ENCODE measurements at places on chromosomes 2 and 18.

DNA sequence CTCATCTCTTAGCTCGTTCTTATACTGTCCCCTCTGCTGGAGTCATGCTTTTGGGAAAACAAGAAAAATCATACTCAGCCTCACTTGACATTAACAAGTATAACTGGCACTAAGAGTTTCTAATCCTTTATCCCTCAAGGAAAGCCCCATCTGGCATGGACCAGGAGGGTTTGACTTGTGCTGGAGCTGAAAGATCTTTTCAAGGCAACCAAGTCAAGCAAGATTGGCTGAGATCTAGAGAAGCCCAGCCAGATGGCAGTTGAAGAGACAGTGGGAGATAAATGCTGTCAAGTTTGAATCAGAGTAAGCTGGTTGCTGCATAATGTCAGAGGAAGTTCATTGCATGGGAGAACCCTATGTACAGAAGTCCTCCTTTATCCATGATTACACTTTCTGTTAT lies 336.5 kb upstream of the LRP1B start:
- no peak for DNase-seq

GRCh38 chr2:196104066-196104465 lies 35.4 kb upstream of the DNAH7 start:
- DNase-seq = no peak

GRCh38 chr2:151297882-151298281 lies 8.4 kb upstream of the NMI start:
- no peak for DNase-seq

DNA sequence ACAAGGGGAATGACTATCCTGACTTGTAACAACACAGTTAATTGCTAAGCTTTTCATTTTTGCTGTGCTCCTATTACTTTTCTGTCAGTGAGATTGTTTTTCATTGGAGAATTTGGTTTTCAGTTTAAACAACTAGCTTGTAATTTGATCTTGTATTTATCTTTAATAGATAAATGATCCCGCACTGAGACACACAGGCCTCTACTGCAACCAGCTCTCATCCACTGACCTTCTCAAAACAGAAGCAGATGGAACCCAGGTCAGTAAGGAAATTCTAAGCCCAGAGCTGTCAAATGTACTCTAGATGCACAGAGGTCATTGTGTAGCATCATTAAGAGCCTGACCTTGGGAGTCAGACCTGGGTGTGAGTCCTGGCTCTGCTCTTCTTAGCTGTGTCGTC lies 30.7 kb downstream of the PTRHD1 start:
- DNase-seq = no peak

- no peak for DNase-seq
Measured at GRCh38 chr2:96739076-96739632, 710 bp downstream of the LMAN2L start.

DNA sequence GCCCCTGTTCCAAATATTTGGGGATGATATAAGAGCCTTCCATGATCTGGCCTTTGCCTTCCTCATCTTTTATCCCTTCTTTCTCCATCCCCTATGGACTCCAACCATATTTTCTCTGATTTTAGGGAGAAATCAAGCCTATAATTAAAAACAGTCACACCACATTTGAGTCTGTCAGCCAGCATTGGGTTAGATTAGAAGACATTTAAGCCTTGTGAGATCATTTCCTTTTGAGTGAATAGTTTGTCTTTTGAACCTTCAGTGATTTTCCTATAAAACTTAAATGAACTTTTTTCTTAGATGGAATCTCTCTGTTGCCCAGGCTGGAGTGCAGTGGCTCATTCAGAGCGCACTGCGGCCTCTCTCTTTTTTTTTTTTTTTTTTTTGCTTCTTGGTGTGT lies 7.6 kb upstream of the C18orf32 start:
- DNase-seq = no peak

- DNase-seq = no peak
Measured at GRCh38 chr2:28449488-28450395, 46.1 kb upstream of the PLB1 start.

GRCh38 chr2:193549661-193550060 lies 1354.9 kb upstream of the TMEFF2 start:
- no peak for DNase-seq

- DNase-seq = no peak
Measured at GRCh38 chr2:170191166-170191866, 13.4 kb downstream of the MYO3B start.

DNA sequence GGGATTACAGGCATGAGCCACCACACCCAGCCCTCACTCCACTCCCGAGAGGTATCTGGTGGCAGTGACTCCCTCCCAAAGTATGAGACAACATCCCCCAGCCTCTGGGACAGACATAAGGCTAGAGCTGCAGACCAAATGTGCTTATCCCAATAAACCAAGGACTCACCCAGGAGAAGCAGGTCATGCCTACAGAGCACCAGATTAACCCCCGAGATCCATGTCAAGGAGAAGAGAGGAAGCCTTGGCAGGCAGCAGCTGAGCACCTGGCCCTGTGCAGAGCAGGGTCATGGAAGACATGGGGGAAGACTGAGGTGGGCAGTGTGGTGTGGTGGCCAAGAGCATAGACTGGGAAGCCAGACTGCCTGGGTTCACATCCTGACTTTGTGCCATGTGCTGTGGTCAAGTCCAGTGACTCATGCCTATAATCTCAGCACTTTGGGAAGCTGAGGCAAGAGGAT lies 7.2 kb downstream of the RAB11FIP5 start:
- DNase-seq = no peak

- no peak for DNase-seq
Measured at GRCh38 chr2:26610504-26611335, 30.4 kb downstream of the CIB4 start.

DNA sequence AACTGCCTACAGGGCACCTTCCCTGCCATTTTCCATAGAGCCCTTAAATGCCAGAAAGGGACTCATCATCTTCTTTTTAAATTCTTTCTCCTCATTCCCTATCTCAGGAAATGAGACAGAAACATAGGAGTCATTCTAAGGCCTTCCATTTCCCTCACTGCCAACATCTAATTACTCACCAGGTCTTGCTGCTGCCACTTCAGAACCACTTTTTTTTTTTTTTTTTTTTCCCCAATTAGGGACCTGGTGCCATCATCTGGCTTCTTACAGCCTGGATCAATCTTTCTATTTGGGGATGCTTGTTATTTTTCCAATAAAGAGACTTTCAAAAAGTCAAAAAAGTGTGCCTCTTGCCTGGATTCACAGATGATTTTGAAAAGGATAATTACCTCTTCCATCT lies 373.4 kb downstream of the LPIN1 start:
- DNase-seq = no peak

GRCh38 chr2:113089916-113090315 lies 22.1 kb downstream of the IL1F10 start:
- DNase-seq = no peak

DNA sequence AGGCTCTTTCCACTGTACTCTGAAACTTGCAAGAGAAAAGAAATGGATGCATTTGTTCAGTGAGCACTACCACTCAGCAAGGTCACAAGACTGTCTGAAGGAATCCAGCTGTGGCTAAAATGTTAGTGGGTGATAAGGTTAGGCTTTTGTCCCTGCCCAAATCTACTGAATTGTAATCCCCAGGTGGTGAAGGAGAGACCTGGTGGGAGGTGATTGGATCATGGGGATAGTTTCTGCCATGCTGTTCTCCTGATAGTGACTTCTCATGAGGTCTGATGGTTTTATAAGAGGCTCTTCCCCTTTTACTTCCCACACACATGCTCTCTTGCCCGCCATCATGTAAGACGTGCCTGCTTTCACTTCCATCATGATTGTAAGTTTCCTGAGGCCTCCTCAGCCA lies 68.2 kb downstream of the ZNF385B start:
- DNase-seq = no peak

DNA sequence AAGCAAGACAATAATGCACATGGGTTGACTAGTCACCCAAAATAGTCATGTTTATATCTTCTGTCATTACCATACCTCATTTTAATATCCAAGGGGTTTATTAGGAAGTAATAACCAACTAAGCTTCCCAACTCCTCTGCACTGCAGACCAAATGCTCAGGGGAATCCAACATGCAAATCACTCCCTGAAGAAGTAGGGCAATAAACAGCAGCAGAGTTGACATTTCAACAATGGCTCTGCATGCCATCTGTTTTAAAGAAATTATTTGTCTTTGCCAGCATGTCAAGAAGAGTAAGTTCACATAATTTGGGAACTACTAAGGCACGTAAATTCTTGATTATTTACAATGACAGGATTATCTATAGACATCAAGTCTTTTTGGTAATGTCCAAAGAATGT lies 84.4 kb upstream of the LYPD1 start:
- DNase-seq = no peak

- DNase-seq = no peak
Measured at GRCh38 chr2:220394433-220394832, 767.0 kb downstream of the SLC4A3 start.

GRCh38 chr2:630451-631320 lies 46.5 kb downstream of the TMEM18 start:
- DNase-seq = no peak

- DNase-seq = no peak
Measured at GRCh38 chr2:226190479-226191252, 609.0 kb downstream of the IRS1 start.

DNA sequence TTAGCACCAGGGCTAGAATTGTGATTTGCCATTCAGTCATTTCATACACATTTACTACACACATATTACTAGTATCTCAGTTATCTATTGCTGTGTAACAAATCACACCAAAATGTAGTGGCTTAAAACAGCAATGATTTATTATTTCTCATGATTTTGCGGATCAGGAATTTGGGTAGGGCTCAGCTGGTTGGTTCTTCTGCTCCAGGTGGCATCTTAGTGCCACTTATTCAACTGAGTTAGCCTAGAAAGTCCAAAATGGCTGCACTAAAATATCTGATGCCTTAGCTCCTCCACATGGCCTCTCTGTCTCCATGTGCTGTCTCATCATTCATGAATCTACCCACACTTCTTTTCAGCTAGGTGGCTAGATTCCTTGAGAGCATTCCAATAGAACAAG lies 107.1 kb downstream of the ZFP36L2 start:
- no peak for DNase-seq

- DNase-seq = no peak
Measured at GRCh38 chr2:102803041-102803896, 41.4 kb downstream of the TMEM182 start.

- DNase-seq = no peak
Measured at GRCh38 chr2:69166812-69167468, 154.0 kb downstream of the ANTXR1 start.

DNA sequence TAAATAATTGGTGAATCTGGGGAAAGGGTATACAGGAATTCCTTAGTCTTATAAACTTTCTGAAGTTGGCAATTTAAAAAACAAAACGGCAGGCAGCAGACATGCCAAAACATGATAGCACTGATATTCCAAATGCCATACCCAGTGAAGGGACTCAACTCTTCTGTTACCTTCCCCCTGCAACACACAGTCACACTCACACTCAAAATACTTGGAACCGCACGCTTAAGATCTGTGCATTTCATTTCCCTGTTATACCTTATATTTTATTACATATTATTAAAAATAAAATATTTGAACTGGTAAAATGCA lies 123.4 kb downstream of the ZFP36L2 start:
- no peak for DNase-seq

DNA sequence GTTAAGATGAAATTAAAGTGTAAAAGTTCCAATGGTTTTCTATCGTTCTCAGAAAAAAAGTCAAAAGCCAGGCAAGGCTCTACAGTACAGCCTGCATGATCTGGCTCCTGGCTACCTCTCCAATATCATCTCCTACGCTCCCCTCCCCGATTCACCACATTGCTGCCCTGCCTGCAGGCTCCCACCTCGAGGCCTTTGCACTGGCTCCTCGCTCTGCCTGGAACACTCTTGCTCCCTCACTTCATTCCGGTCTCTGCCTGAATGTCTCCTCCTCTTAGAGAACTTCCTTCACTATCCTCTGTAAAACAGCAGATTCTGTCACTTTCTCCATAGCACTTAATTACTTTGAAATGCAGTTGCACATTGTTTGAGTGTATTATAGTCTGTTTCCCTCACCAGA lies 72.5 kb downstream of the KLF7 start:
- DNase-seq = no peak

GRCh38 chr2:777051-777450 lies 99.8 kb upstream of the TMEM18 start:
- no peak for DNase-seq

DNA sequence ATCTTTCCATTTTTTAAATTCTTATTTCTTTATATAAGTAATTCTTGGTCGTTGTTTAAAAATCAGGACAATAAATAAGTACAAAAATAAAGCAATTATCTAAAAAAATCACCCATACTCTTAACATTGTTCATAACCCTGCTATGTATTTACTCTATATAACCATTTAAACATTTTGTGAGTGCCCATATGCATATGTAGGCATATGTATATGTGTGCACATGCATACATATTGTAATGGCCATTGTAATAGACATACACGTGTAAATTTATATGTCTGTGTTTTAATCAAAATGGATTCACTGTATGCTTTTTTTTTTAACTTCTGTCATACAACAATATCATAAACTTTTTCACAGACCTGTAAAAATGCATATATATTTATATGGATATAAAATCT lies 25.6 kb downstream of the DNAJC10 start:
- DNase-seq = no peak

DNA sequence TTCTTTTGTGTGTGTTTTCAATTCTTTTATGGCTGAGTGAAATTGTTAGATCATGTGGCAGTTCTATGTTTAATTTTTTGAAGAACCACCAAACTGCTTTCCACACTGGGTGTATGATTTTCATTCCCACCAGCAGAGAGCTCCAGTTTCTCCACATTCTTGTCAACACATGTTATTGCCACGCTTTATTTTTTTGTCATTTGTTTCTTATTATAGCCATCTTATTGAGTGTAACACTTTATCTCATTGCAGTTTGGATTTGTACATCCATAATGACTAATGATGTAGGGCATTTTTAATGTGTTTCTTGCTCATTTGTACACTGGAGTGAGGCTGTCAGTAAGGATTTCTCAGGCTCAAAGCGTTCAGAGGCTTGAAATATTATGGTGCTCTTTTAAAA lies 184.2 kb downstream of the PIEZO2 start:
- peak; percentile 4 for DNase-seq

GRCh38 chr2:26754972-26755670 lies 9.0 kb upstream of the SLC35F6 start:
- DNase-seq = no peak

DNA sequence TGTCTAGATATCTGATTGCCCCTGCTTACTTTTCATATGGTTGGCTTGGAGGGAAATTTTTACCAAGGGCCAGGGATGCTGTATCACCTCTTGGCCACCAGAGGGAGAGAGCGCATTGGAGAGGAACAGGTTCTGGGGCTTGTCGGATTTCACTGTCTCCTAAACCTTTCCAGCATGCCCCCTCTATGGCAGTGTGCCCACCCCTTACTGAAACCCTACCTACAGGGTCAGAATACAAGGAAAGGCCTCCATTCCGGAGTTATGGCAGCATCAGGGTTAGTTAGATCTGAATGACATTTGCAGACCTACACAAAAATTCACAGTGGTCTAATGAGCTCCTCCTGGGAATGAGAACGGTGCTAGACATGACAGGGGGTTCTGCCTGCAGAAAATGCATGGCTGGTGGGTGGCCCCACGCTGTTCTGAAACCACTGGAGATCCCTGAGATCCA lies 5.8 kb downstream of the SLC14A2 start:
- DNase-seq = peak; percentile 68

GRCh38 chr18:78975699-78976335 lies 3.8 kb upstream of the SALL3 start:
- DNase-seq = no peak

GRCh38 chr18:42275138-42275535 lies 320.1 kb downstream of the PIK3C3 start:
- DNase-seq = no peak

- peak; percentile 80 for DNase-seq
Measured at GRCh38 chr2:101698014-101698843, 722 bp downstream of the MAP4K4 start.

- no peak for DNase-seq
Measured at GRCh38 chr2:145750612-145751011, 1230.7 kb upstream of the ZEB2 start.

GRCh38 chr18:75393721-75394120 lies 33.8 kb downstream of the SMIM21 start:
- DNase-seq = peak; percentile 27

All from muscle of back (tissue), 13 donors.